ENCODE measurements at places on chromosomes 2 and 18.

DNA sequence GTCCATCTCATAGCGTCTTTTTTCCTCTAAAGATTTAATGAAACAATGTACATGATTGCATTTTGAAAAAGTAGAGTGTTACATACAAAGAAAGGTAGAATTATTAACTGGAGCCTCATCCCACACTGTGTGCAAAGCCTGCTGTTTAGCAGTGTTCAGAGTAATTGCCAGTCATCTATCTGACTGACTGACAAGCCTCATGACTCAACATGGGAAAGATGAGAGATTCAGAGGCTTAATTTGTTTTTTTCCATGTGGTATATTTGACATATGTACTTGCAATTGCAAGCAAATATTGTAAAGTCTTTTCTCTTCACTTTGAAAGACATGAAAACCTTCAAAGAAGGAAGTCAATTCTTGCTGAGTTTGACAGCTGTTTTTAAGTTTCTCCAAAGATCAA is 14.7 kb downstream of the PCARE start:
- DNase-seq: no peak

- no peak for DNase-seq
Measured at GRCh38 chr2:28390746-28391563, 1.7 kb upstream of the FOSL2 start.

DNA sequence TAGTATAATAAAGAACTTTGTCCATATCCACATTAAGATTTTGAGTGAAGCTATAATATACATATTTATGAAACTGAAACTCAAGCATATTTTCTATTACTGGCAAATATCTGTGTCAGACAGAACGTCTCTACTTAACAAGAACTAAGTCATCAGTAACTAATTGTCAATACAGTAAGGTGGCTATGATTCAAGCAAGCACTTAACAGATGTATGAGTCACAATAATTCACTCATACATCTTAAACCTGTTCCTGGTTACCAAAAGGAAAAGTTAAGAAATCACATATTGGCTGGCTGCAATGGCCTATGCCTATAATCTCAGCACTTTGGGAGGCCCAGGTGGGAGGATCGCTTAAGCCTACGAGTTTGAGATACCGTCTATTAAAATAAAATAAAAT is 96.0 kb downstream of the SOS1 start:
- DNase-seq: no peak

DNA sequence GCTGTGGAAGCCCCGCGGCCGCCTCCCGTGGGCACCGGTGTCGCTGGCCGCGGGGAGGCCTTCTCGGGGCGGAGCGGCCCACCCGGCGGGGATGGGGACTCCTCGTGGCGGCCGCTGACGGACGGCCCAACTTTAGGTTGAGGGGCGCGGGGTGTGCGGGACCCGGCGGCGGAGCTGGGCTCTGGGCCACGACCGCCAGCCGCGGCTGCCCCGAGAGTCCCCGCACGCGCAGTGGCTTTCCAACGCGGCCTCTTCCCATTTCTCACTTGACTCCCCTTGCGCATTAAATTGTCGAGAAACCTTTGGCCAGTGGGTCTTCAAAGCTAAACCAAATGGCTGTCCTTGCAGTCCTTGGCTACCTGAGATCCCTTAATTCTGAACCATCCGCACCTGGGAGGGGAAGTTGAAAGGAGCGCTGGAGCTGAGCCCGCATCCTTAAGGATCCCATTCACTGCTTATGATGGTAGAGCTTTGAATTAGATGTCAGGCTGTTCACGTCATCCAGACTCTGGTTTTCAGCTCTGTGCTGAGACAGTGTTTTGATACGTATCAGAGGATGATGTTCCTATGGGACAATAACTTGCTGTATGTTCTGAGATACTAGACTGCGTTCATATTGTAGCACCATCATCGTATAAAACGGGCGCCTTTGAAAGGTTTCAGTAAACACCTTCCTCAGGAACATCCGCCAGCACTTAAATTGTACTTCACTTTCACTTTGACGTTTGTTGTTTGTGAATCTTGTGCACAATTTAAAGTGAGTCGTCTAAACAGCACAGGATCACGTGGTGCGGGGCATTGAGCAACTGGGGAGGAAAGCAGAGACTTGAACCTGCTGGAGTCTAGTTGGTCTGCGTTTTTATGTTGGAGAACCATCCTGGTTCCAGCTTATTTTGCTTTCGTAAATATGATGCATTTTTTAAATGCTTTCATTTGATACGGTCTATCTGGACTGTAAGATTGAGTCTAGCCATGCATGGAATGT is 874 bp downstream of the CLIP4 start:
- DNase-seq: peak; percentile 43

DNA sequence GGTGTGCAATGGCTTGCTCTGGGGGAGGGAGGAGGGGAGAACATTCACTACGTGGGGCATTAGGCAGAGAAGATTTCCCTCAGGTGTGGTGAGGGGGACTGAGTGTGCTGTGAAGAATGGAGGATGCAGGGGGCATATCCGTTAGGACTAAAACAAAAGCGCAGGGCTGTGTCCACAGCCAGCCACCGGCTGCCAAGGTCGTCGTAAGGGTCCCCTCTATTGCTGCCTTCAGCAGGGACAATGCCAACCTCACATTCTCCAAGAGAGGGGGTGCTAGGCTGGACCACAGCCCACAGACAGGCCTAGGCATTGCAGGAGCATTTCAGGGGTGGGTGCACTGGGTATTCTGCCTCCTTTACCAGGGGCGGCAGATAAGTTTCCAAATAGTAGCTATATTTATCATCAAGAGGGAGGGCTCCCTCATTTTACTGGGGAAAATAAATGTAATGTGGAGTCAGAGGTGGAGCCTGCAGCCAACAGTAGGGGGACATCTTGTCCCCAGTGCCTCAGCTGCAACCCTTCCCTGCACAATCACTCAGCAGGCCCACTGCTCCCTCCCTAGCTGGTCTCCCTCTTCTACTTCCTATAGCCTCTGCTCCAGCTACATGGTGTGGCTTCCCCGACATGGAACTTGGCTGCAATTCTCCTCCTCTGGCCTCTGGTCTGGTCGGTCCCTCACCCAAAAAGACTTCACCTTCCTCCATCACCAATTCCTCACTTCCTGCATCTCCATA is 74.9 kb upstream of the OTOF start:
- DNase-seq: no peak

- no peak for DNase-seq
Measured at GRCh38 chr2:54909001-54909400, 141.2 kb downstream of the RTN4 start.

- DNase-seq: no peak
Measured at GRCh38 chr2:70832386-70832785, 3.2 kb downstream of the CD207 start.

DNA sequence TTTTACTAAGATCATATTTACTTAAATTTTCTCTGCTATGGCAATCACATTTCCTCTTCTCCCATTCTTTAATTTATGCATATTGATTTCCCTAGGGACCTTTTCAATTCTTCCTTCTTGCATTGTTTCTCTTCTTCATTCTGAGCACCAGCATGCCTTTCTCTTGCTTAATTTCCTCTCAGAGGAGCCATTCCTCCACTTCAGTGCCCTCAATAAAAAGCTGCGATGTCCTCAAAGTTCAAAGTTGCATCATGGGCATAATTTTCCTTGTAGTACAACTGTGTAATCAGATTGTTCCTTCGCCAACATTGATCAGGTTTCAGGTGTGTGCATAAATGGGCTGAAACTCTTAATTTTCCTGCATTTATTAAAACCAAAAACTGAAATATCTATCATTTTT is 21.8 kb upstream of the CD226 start:
- DNase-seq: no peak

DNA sequence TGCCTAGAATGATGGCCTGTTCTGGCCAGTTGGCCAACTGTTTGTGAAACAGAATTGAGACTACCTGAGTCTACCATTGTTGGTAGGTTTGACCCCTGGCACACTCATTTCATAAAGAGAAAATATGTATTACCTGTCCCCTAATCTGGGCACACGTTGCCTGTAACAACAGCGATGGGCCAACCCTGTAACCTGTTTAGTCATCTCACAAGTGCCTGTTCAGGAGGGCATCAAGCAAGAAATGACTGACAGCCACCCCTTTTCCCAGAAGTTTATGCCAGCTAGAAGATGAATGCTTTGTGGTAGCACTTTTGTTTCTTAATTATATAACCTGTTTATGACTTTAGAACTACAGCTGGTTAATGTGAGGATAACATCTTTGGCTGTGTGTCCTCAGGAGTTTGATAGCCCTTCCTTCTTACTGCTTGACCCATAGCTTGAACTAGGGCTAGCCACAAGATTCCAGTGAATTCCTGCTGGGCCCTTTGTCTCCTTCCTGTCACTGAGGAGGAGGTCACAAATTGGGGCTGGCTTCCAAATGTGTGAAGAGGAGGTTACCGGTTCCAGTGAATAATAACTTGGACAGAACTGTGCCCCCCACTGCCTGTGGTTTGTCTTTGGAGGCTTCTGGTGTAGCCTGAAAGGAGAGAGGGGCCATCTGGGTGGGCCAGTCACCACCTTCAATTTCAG is 273.9 kb upstream of the EPAS1 start:
- no peak for DNase-seq

GRCh38 chr2:9703085-9703678 is 72.4 kb upstream of the YWHAQ start:
- peak; percentile 68 for DNase-seq

DNA sequence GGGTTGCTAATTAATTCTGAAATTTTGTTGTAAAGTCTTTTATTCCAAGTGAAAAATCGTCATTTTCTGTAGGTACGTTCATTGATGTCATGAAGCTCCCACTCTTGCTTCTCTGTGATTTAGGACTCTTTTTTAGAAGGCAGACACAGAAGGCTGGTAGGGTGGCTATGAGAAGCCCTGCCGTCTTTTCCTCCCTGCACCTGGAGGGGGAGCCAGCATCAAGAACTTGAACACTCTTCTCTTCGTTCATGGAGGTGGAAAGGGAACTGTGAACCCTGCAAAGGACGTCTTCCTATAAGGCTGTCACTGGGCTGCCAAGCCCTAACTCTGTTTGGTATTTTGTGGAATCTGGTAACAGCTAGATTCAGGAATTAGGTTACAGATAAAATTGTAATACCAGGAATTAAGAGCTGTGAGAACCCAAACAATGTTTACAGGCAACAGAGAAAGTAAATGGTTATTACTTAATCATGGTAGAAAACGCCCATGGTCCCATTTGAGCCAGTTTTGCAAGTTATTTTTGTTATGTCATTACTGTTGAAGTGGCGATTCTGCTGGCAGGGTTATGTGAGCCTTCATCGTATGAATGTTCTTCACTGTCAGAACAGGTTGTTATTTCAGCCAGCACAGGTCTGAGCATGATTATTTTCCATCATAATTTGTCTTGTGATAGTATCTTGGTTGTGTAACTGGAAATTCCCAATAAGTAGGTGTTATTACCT is 112.2 kb downstream of the OSBPL6 start:
- peak; percentile 7 for DNase-seq

DNA sequence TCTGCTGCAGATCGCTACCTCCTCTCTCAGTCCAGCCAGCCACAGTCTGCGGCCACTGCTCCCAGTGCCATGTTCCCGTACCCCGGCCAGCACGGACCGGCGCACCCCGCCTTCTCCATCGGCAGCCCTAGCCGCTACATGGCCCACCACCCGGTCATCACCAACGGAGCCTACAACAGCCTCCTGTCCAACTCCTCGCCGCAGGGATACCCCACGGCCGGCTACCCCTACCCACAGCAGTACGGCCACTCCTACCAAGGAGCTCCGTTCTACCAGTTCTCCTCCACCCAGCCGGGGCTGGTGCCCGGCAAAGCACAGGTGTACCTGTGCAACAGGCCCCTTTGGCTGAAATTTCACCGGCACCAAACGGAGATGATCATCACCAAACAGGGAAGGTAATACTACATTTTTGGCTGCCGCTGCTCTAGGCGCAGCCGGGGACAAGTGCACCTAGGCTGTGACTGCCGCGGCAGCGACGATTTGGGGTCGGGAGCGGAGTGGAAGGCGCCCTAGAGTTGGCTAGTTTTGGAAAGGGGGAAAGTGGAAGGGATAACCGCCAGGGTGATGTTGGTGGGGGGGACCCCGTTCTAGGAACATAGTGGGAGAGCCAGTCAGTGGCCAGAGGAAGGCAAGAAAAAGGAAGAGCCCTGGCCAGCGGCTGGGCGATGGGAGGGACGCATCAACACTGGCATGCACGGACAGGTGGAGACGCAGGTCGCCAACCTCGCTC is 776 bp downstream of the TBR1 start:
- DNase-seq: no peak

- no peak for DNase-seq
Measured at GRCh38 chr2:74092275-74092674, 55.4 kb downstream of the BOLA3 start.

DNA sequence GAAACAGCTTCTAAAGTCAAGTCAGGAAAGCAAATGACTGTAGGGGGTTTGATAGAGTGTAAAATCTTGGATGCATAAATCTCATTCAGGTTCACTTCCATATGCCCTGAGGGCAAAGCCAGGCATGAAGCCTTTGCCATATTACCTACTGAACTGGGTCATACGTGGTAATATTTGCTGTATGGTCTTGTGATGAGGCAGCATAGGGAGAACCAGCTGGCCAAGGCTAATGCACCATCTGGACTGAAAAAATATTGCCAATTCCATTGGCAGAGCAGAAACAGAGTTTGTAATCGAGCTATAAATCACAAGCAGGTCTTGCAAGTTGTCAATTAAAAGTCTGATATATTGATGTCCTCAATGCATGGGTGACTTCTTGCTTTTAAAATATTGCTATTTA is 243.8 kb downstream of the ERBB4 start:
- DNase-seq: no peak

- peak; percentile 18 for DNase-seq
Measured at GRCh38 chr18:12307701-12308385, at the start of gene TUBB6. TSS of gene TUBB6 (plus strand) at chr18:12308241. CDS start at chr18:12308293, 52 bp downstream.

- DNase-seq: no peak
Measured at GRCh38 chr2:65666156-65666725, 233.8 kb upstream of the SPRED2 start.

Data from stimulated activated CD4-positive, alpha-beta T cell treated with anti-CD3 and anti-CD28 coated beads, Interleukin-2, amount 100 ng/mL, for 48 hours (primary cell).